ENCODE measurements at places on chromosomes 4 and X.

- DNase-seq, result no peak
Observed at GRCh38 chr4:86927843-86928395, 6.9 kb upstream of the AFF1 start.

DNA sequence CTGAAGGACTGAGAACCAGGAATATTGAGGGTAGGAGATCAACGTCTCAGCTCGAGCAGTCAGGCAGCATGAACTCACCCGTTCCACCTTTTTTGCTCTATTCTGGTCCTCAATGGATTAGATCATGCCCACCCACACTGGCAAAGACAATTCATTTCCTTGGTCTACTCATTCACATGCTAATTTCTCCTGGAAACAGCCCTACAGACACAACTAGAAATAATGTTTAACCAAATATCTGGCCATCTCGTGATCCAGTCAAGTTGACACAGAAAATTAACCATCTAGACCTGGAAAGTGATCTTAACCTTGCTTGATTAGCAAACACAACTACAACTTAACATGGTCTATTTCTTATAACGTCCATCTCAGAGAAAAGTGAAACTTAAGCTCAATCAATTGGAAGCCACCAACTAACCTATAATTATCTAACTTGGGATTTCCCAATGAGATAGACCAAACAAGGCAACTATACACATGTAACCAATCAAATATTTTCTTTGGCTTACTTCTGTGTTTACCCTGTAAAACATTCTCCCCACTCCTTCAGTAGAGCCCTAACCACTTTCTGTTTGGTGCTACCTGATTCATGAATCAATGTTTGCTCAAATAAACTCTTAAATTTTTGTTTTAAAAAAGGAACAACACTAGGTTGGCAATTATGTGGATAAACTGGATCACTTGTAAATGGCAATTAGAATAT, 69.7 kb upstream of the MAMLD1 start:
- no peak for DNase-seq

DNA sequence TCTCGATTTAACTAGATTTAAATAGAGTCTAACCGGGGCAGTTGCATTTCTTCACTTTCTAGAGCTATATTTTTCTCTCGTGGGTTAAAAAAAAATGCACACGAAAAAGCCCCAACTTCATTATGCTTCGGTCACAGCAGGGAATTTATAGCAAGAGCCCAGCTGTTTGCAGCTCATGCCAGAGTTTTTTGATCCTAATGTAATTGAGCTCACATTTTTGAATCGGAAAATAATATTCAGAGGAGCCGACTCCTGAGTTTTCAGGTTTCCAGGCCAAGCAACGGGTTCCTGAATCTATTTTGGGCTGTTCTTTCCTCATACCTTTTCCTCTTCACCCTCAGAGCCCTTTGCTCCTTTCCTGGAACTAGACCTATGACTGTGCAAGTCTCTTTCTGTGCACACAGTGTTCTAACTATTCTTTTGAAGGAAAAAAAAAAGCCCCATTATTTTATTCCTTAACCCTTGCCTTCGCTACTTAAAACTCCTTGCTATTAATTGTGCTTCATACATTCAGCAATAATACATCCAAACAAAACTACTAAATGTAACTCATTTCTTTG, 27.5 kb upstream of the ESX1 start:
- DNase-seq, result no peak

DNA sequence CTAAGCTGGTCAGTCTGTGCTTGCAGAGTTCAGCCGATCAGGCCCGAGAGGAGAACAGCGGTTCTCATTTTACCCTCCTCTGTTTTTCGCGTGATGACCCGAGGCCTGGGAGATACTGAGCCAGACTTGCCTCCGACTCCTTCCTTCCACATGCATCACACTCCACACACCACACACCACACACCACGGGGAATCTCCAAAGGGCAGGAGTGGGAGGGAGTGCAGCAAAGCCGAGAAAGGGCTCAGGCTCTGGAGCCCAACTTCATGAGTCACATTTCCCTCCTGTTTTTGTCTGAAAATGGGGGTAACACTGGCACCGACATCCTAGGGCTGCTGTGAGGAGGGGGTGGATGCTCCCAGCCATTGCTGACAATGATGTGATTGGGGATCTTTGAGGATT, 38.9 kb downstream of the TKTL1 start:
- DNase-seq, result no peak

GRCh38 chr4:117324851-117325491, 239.6 kb upstream of the TRAM1L1 start:
- DNase-seq, result no peak

- peak; percentile 60 for DNase-seq
Observed at GRCh38 chrX:68842351-68842750, 13.5 kb downstream of the EFNB1 start.

GRCh38 chr4:102518703-102519131, 17.6 kb downstream of the NFKB1 start:
- no peak for DNase-seq

GRCh38 chr4:163694385-163694784, 199.9 kb downstream of the TMA16 start:
- no peak for DNase-seq

DNA sequence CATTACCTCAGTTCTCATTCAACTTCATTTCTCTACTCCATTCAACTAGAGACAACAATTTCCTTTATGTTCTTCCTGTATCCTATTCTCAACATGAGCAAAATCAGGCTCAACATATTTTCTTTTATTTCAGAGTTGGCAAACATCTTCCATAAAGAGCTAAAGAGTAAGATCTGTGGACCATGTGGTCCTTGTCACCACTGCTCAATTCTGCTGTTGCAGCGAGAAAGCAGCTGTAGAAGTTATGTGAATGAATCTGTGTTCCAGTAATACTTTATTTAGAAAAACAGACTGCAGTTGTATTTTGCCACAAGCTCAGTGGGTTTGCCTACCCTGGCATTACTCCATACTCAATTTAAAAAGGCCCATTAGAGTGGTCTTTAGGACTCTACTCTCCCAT, 2057.3 kb downstream of the ARAP2 start:
- no peak for DNase-seq

GRCh38 chrX:33285550-33285949, 74.2 kb upstream of the DMD start:
- no peak for DNase-seq

- no peak for DNase-seq
Observed at GRCh38 chr4:114156371-114156770, 176.9 kb upstream of the ARSJ start.

GRCh38 chr4:56643596-56643995, 37.5 kb downstream of the HOPX start:
- no peak for DNase-seq

DNA sequence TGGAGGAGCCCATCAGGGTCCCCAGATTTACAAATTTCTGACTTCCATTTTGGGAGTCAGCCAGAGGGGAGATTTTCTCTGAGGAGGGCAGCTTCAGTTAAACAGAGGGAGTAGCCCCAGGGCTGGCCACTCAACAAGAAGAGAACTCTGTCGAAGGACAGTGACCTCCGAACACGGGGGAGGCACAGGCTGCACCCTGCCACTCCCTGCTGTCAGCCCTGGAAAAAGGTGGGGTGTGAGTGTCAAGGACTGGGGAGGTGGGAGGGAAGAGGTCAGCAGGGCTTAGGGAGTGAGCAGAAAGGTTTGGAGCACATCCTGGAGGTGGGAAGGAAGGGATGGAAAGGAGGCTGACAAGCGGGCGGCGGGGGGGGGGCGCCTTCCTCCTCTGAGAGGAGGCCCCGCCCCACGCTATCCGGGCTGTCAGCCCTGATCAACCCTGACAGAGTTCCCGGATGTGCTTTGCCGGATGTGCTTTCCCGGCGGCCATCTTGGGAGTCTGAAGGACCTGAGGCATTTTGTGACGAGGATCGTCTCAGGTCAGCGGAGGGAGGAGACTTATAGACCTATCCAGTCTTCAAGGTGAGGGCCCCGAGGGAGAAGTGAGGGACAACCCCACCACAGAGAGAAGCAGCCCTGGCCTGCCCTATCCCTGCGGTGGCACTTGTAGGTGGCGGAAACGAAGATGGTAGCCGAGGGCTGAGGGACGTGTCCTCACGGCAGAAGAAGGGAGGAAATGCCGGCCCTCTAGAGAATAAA, at the start of gene MAGEC1:
Gene MAGEC1 (plus strand): TSS at position 495 of the 756 bp plus-strand sequence. CDS start 1,179 bp downstream, outside the sequence.
- DNase-seq, result no peak

DNA sequence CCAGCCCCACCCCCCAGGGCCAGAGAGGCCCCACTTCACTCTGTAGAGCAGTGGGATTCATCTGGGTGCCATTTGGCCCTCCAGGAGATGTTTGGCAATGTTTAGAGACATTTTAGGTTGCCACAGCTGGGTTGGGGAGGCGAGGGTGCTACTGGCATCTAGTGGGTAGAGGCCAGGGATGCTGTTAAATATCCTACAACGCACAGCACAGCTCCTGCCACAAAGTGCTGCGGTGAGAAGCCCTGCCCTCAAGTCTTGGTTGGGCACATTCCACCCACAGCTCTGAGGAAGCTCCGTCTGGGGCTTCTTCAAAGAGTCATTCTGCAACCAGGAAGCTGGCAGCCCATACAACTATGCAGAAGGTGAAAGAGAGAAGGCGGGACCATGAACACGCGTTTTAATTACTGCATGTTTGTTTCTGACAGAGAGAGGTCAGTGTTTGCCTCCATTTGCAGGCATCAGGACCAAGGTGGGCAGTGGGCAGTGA, 48.1 kb upstream of the FAM9C start:
- no peak for DNase-seq

DNA sequence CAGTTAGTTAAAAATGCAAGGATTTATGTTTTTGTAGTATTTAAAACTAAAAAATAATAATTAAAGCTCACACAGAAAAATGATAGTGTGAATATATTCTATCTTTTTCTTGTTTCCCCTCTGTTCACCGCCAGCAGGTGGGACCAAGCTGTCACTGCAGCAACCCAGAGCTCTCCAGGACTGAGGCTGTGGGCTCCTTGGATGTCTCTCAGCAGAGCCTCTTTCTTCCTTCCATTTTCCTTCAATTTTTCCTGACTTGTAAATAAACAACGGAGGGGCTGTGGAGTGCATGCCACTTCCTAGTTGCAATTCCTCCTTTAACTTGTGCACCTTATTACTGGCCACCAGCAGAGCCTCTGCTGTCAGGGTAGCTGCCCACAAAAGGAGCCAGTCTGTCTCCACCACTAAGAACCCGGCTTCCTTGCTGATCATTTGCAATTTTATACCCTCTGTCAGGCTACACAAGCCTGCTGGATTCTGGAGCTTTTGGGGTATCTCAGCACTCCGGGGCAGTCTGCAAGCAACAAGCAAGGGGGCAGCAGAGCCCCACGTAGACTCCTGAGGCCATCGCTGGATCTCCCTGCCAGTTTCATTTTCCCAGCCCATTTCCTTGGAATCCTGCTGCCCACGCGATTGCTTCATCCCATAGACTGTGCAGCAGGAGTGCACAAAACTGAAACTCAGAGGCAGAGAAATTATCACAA, 1467.4 kb downstream of the C4orf33 start:
- DNase-seq, result no peak

- DNase-seq, result no peak
Observed at GRCh38 chr4:66266035-66266434, 595.7 kb upstream of the EPHA5 start.

DNA sequence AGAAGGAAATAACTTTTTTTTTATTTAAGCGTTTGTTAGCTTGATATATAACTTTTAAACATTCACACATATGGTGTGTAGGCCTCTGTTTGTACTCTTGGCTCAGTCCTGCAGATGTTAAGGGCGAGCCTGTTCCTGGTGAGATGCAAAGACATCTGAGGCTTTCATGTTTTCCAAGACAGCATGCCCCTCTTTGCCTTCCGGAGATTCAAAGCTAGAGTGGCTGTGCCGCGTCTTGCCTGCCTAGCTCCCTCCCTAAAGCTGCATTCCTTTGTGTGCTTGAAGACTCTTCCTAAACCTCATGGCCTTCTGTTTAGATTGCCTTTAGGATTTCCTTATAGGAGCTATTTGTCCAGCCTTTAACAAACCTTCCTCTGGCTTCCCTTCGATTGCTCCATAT, 67.1 kb downstream of the MID1IP1 start:
- DNase-seq, result no peak

GRCh38 chr4:145791988-145792387, 112.0 kb downstream of the C4orf51 start:
- no peak for DNase-seq

DNA sequence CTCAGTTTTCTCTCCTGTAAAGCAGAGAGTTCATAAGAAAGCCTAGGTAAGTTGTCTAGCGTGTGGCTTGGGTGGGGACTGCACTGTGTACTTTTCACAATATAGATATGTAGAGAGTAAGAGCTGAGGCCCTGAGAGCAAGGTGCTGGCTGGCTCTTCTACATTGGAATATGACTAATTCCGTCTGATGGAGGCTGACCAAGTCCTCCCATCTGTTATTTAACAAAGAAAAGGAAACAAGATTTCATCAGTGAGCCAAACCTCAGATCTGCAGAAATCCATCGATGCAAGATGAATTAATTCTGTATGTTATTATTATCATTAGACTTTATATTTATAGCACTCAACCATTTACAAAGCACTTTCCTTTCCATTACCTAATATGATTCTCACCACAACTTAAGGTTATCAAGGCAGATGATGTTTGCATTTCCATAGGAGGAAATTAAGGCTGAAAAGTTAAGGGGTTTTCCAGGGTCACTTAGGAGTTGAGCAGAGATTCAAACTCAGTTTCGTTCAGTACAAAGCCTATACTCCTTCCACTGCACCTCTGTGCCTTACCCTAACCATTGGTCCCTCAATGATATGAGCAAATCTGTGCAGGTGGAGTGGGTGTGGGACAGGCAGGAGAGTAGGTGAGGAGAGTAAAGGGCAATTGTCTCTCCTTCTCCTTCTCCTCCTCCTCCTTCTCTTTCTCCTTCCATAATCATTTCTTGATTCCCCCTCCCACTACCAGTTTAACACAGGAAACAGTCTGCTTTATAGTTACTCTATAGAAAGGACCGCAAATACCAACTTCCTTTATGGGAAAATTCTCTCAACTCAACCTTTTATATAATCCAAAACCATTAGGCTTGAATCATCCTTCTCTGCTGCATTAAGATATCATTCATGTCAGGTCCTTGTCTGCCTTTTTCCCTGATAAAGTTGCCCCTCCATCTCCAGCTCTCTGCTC, 27.6 kb upstream of the SRD5A3 start:
- no peak for DNase-seq

DNA sequence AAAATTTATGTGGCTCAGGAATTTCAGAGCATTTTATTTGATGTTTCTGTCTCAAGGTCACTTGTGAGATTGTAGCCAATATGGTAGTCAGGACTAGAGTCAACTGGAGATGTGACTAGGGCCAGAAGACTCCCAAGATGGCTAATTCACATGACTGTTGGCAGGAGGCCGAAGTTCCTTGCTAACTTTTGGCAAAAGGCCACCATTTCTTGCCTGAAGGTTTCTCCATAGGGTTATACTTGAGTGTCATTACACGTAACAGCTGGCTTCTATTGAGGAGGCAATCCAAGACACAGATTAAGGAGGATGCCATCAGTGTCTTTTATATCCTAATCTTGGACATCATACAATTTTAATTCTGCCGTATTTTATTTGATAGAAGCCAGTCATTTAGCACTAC, 162.3 kb upstream of the MAOA start:
- DNase-seq, result no peak
